ENCODE measurements at places on chromosomes 7 and 10.

GRCh38 chr7:68629-69028, 123.7 kb upstream of the FAM20C start:
- no peak for DNase-seq

DNA sequence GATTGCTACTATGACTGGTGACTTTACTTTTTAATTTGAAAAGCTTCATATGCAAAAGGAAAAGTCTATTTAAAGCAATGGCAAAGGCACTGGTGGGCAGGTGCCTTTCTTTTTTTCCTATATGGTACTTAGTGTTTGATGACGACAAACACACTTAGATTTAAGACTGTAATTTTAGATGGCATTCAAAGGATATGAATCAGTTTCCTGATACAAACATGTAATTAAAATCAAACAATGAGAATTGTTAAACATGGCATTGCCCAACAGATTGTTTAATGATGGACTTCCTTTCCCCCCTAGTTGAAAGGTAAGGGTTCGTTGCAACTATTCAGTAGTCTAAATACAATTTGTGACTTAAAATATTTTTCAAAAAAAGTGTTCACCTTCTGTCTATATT, 106.5 kb upstream of the SEMA3C start:
- no peak for DNase-seq

DNA sequence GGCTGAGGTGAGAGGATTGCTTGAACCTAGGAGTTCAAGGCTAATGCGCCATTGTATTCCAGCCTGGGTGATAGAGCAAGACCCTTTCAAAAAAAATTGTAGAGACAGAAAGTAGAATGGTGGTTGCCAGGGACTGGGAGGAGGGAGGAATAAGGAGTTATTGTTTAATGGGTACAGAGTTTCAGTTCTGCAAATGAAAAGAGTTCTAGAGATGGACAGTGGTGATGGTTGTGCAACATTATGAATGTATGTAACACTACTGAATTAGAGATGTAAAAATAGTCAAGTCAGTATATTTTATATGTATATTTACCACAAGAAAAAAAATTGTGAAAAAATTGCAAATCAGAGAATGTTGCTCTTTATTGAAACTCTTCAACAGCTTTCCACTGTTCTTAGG, 266.5 kb upstream of the NPY start:
- DNase-seq, result no peak

- DNase-seq, result no peak
Observed at GRCh38 chr7:88396295-88396947, 89.7 kb upstream of the STEAP4 start.

- DNase-seq, result no peak
Observed at GRCh38 chr7:112149734-112150133, 56.5 kb downstream of the DOCK4 start.

DNA sequence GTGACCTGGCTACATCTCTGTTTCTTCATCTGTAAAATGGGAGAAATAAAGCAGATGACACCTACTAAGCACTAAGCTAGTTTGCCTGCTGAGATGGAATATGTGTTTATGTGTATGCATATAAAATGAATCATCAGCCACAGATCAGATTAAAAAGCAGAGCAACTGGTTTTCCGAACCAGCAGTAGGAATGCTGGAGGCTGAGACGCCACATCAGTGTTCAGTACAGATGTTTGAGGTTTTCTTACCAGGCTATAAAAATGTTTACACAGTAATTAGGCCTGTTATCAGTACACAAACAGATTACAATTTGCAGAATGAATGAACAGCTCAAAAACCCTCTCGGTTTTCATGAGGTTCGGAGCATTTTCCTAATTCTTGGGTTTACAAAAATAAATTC, 85.8 kb downstream of the CALN1 start:
- DNase-seq, result no peak

GRCh38 chr10:86403183-86403797, 36.7 kb upstream of the GRID1 start:
- DNase-seq, result no peak

DNA sequence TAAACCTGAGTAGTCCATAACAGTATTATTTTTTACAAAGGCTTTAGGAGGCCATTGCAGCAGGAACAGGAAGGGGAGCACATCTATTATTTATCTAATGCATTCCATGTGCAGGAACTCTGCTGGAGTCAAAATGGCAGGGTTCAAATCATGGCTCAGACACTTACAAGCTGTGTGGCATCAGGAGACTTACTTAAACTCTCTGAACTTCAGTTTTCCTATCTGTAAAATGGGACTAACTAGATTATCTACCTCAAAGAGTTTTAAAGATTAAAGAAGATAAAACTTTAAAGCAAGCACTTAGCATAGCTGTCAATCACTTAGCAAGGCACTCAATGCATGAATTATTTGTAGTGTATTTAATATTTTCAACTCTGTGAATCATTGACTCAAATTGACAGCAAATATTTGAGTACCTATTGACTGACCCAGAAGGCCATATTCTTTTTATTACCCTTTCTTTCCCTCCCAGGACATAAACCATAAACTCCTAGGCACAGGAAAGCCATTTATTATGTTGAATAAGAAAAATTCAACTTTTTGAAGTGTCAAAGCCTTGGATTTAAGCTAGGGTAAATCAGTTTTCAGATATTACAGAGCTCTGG, 115.8 kb upstream of the FAM204A start:
- no peak for DNase-seq

DNA sequence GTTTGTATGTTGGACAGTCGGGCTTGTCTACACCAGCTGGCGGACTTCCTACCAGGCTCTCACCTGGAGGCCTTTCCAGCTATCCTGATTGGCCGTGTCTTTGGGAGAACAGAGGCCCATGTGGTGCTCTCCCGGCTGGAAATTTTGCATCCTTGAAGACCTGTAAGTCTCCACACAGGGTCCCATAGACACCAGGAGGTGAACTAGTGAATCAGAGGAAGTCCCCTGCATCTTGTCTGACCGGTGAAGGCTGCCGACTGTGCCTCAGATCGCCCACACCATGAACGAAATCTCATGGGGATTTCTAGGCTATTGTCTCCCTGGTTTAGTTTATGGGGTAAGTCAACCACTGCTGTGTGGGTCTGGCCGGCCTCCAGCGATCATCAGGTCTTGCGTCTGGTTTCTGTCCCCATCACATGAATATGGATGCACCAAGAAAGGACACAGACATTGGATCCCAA, 108.4 kb upstream of the LYZL2 start:
- DNase-seq, result no peak

DNA sequence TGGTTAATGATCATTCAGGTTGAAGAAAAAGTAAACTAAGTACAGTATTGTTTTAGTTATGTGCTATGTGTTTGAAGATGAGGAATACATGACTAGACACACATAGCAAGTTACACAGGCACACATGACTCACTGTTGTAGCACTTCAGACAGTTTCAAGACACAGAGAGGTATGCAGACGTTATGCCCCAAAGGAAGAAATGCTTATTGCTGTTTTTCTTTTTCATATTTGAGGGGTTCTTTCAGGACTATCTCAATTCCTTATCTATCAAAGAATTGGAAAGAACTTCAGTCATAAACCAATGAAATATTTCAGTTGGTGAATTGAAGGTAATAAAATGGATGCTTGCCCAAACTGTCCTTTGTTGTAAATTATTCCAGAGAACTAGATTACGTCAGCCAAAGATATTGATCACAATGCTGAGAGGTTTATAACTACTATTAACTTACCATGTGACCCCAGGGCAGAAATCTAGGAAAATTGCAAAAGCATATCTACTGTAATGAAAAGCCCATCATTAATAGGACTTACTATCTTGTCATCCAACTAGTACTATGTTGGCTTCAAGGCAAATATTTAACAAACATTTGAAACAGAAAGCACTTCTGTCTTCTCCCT, 61.2 kb upstream of the CAPZA2 start:
- DNase-seq, result no peak

DNA sequence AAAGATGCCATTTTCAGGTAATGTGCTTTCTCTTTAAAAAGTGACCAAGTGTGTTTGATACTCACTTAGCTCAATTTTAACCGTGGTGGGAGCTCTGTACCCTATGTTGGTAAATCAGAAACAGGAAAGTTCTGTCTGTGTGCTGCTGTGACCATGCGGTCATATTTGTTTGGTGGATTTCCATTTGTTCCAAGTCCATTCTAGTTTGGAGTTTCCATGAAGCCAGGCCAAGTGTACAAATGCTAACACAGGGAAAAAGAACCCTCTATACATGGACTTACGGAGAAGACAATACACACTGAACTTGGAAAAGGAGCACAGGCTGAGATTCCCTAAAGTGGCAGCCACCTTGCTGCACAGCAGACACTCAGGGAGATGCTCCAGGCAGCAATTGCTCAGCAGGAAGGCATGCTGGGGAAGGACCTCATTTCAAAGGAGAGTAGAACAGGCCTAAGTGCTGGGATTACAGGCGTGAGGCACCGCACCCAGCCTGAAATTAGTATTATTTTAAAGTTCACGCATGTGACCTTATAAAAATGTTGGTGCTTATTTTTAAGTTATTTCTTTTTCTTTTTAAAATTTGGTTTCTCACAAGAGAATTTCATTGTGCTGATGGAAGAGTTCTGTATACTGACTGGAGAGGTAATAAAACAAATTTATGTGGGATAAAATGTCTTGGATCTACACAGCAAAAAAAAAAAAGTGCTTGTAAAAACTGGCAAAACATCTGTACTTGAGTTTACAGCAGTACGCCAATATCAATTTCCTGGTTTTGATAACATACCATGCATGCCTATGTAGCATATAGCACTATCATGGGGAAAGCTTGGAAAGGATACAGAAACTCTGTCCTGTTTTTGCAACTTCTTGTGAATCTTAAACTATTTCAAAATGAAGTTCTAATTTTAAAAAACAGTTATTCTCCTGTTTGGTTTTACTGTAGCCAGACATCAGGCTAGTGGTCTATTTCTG, 436.2 kb downstream of the KCNMA1 start:
- no peak for DNase-seq

DNA sequence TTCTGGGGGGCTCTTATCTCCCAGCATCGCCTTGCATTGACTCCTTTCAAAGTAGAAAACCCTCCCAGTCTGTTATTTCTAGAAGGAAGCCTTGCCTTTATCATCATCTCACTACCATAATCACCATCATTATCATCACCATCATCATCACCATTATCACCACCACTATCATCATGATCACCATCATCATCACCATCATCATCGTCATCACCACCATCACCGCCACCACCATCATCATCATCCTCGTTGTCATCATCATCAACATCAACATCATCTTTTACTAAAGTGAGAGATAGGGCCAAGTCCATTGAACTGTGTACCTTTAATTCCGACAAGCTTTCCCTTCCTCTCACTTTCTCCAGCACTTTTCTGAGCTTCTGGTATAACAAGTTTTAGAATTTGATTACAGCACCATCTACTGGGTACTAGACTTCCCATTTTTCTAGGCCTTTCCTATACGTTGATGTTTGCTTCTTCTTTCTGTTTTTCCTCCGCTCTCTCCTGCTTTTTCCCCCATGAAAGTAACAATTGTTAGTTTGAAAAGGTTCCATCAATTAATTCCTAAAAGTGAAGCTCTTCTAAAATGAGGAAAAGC, 226.4 kb downstream of the BUB3 start:
- no peak for DNase-seq

- DNase-seq, result no peak
Observed at GRCh38 chr10:58517491-58518355, 5.1 kb downstream of the BICC1 start.

GRCh38 chr7:44965937-44966730, 12.7 kb downstream of the MYO1G start:
- DNase-seq, result no peak

DNA sequence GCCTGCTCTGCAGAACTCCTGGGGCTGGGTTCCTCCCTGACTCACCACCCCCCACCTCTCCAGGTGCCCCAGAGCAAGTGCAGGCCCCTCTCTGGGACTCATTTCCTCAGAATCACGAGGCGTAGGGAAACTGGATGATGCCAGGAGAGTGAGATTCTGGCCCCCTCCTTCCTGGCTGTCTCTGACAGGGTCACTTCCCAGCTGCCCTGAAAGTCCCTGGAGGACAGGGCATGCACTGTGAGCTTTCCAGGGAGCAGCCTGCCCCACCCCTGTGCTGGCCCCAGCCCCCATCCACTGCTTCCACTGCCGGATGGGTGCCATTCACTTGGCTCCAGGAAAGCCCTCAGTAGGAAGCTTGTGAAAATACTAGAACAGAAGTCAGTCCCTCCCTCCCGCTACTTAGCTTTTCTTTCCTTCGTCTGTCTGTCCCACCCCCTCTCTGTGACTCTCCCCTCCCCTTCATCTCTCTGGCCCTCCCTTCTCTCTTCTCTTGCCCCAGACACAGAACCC, 10.4 kb downstream of the TACR2 start:
- peak; percentile 17 for DNase-seq

DNA sequence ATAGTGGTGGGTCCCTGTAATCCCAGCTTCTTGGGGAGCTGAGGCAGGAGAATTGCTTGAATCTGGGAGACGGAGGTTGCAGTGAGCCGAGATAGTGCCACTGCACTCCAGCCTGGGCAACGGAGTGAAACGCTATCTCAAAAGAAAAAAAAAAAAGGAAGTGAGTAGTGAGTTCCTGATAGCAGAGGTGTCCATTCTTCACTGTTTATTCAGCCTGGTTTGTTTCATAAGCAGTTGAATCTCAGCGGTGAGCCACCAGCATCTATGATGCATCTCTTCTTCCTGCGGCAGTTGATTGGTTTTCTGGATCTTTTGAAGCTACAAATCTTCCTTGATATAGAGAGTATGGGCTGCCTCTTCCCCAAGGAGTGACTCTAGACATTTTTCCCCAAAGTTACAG, 316.1 kb upstream of the MTPN start:
- DNase-seq, result no peak

DNA sequence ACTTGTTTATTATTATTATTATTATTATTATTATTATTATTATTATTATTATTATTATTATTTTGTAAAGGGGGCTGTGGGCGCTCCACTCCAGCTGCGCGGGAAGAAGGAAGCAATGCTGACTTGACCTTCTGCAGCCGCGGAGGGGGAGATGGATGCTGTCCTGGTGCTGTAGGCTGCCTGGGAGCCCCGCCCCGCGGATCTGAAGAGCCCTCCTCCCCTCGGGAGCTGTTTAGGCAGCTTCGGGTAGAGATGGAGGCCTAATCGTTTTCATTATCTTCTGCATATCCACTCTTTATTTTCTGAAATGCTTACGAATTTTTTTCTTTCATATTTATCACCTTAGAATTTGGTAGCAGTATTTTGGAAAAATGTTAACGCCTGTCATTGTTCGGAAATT, 101.2 kb upstream of the KLF6 start:
- peak; percentile 55 for DNase-seq

GRCh38 chr10:12961416-12962205, 39.9 kb downstream of the CCDC3 start:
- DNase-seq, result no peak
